ENCODE measurements at places on chromosomes 1 and 21.

GRCh38 chr21:43877936-43878575 lies 13.0 kb downstream of the AGPAT3 start:
- no peak for DNase-seq

GRCh38 chr1:117364240-117364639 lies 3.0 kb upstream of the MAN1A2 start:
- DNase-seq: no peak

DNA sequence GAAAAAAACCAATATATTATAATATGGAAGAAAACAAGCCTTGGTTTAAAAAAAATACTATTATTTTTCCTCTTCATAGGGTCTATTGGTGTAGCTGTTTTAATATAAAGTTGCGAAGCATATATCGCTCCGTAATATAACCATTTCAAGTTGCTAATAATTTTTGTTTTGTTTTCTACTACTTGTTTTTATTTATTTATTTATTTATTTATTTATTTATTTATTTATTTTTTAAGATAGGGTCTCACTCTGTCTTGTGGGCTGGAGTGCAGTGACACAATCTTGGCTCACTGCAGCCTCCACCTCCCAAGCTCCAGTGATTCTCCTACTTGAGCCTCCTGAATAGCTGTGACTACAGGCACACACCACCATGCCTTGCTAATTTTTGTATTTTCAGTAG lies 46.4 kb downstream of the PRDM2 start:
- no peak for DNase-seq

GRCh38 chr1:244964112-244964971 lies 100.0 kb upstream of the HNRNPU start:
- DNase-seq: no peak

- no peak for DNase-seq
These were observed 238.4 kb upstream of the POU3F1 start for GRCh38 chr1:38284953-38285352.
